ENCODE measurements at places on chromosomes 12 and 14.
A peak's percentile ranks its signal among the peaks of the same experiment; 100 is the strongest.

DNA sequence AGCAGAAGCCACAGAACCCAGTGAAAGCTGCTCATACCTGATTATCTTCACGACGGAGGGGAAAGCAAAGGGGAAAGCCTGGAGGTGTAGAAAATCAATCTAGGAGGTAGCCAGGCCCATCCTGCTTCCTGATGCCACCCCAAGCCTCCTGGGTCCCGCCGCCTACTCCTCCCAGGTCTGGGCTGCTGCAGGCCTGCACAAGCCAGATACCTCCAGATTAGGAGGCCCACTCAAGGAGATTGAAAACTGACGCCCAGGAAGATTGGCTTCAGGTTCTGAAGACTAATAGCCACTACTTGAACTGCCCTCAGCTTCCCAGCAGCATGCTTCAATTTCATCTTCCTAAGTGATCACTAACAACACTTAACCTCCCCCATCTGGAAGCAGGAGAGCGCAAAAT, 87.1 kb downstream of the GCH1 start:
- H3K27ac ChIP-seq = no peak overlapping the region
- H3K36me3 ChIP-seq = no peaks in the 10 kb centered on the region
- no peak overlapping the region for H3K4me3 ChIP-seq
- H3K27me3 ChIP-seq = peaks cover 15% of the 10 kb centered on the region
- no peak for DNase-seq

DNA sequence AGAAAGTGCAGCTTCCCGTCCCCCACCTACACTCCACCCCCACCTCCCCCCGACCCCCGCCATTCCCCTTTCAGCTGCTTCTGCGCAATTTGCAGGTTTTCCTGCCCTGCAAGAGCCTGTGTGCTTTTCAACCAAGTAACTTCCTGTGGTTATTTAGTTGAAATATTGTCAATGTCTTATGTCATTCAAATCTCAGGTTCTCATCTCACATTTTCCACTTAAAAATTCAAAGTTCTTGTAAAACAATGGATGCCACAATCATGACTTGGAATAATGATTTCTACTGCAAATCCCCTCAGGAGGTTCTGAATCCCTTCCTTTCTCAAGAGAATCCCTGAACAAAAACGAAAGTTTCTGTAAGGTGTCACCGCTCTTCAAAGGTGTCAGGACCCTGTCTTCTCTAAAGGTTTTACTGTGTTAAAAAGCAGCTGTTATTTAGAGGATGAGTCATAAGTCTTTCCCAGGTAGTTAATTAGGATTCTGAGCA, 31.6 kb downstream of the WBP11 start:
- peak overlapping the region; percentile 99 for H3K27ac ChIP-seq
- H3K36me3 ChIP-seq = peaks cover 40% of the 10 kb centered on the region
- no peak for DNase-seq
- H3K4me3 ChIP-seq = peak overlapping the region; percentile 98
- H3K4me1 ChIP-seq = peaks cover 68% of the 10 kb centered on the region

GRCh38 chr14:21405097-21405496, 21.3 kb upstream of the SUPT16H start:
- H3K27ac ChIP-seq = no peak overlapping the region
- DNase-seq = no peak
- peaks cover 2% of the 10 kb centered on the region for H3K4me1 ChIP-seq

DNA sequence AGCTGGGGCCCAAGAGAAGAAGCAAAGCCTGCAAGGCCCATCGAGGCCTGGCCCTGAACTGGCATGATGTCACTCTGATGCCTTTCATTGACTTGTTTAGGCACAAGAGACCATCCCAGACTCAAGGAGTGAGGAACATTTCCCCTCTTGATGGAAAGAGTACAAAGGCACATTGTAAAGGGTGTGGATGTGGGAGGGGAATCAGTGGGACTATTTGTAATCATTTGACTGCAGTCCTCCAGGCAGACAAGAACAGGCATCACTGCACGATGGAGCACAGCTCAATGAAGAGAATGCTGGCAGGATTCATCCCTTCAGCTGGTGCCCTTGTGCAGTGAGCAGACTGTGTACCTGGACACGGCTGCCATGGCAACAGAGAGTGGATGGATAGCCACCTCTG, 87.9 kb downstream of the LGMN start:
- no peak overlapping the region for H3K27ac ChIP-seq
- H3K4me1 ChIP-seq = peaks cover 76% of the 10 kb centered on the region
- peaks cover 48% of the 10 kb centered on the region for H3K36me3 ChIP-seq

DNA sequence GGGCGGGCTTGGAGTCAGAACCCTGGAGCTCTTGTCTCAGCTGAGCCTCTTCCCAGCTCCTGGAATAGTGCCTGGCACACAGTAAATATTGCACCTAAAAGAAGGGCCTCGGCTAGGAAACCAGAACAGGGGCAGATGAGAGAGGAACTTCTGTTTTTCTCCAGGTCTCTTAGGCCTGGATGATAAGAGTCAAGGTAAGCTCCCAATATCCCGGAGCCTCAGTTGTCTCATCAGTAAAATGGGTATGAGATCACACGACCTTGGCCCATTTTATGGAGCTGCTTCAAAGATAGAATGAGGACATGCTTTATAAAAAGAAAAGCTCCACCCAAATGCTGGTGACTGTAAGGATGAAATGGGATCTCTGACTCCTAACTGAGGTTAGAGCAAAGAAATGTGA, 202.2 kb downstream of the TTC7B start:
- DNase-seq = no peak
- H3K4me1 ChIP-seq = no peaks in the 10 kb centered on the region
- no peak overlapping the region for H3K4me3 ChIP-seq
- H3K27ac ChIP-seq = no peak overlapping the region
- no peaks in the 10 kb centered on the region for H3K27me3 ChIP-seq

GRCh38 chr12:119869720-119870119, 7.4 kb downstream of the CIT start:
- no peak for DNase-seq
- no peak overlapping the region for H3K4me3 ChIP-seq
- H3K36me3 ChIP-seq = peaks cover 17% of the 10 kb centered on the region
- no peaks in the 10 kb centered on the region for H3K4me1 ChIP-seq

GRCh38 chr12:31528095-31528494, 62.8 kb downstream of the DENND5B start:
- no peak overlapping the region for H3K27ac ChIP-seq
- H3K4me1 ChIP-seq = no peaks in the 10 kb centered on the region
- H3K27me3 ChIP-seq = peaks cover 17% of the 10 kb centered on the region
- no peak overlapping the region for H3K4me3 ChIP-seq

- H3K4me3 ChIP-seq = no peak overlapping the region
- no peak for DNase-seq
- H3K27me3 ChIP-seq = no peaks in the 10 kb centered on the region
- H3K4me1 ChIP-seq = peaks cover 8% of the 10 kb centered on the region
These were observed 186.3 kb downstream of the DACT1 start for GRCh38 chr14:58824106-58824505.

DNA sequence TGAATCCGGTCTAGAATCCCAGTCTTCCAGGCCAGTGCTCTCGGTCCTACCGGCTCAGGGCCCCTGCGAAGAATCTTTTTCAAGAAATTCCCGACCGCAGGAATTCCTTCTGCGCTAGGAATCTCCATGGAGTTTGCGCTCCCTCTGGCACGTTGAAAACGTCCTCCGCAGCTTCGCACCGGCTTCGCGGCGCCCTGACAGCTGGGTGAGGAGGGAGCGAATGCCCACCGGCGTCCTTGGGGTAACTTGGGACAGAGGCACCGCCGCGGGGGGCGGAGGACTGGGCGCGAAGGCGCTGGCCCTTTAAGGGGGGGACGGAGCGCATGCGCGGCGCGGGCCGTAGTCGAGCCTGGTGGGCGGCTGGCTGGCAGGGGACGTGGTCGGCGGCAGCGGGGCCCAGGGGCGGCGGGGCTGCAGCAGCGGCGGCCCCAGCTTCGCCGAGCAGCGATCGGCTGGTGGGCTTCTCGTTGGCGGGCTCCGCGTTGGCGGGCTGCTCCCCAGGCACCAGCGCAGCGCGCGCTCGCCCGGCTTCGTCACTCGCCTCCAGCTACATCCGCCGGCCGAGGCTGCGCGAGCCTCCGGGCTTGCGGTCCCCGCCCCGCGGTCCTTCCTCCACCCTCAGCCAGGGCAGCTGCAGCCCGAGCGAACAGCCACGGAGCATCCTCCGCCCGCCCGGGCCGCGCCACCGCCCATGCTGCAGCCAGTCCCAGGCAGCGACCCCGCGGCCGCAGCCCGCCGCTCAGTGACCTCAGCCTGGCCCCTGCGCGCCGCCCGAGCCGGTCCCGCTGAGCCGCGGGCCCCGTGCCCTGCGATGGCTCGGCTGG, at the start of gene VASH1:
Gene VASH1 (plus strand): TSS at position 333 of the 824 bp plus-strand sequence. CDS start 1,354 bp downstream, outside the sequence.
- H3K27ac ChIP-seq = no peak within 1 kb of the TSS

DNA sequence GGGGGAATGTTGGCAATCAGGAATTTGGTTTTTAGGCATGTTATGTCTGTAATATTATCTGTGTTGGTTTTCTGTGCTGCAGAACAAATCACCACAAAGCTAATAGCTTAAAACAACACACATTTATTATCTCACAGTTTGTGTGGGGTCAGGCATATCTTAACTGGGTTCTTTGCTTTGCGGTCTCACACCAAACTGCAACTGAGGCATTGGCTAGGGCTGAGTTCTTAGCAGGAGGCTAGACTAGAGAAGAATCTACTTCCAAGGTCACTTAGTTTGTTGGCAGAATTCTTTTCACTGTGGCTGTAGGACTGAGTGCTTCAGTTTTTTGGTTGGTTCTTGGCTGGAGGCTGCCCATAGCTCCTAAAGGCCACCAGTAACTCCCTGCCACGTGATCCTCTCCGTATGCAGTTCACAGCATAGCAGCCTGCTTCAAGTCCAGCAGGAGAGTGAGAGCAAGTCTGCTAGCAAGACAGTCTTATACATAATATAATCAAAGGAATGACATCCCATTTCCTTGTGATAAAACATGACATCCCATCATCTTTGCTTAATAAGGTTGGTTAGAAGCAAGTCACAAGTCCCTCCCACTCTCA, 21.6 kb downstream of the ATF1 start:
- H3K4me1 ChIP-seq = peaks cover 14% of the 10 kb centered on the region
- peaks cover 16% of the 10 kb centered on the region for H3K36me3 ChIP-seq
- no peaks in the 10 kb centered on the region for H3K27me3 ChIP-seq
- H3K27ac ChIP-seq = no peak overlapping the region
- DNase-seq = no peak

DNA sequence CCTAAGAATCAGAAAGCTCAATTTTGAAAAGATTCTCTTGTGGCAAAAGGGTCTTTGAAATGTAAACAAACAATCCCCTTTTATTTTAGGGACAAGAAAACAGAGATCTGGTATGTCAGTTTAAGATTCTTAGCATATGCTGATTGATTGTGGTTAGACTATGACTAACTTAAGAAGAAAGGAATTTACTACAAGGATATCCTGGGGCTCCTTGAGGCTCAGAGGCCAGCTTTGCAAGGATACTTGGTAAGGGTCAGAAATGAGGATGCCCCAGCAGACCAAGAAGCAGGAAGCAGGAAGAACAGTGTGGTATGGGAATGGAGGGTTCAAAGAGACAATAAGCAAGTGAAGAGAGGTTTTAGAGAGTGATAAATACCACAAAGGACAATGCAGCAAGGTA, 474.6 kb downstream of the ETNK1 start:
- no peak overlapping the region for H3K27ac ChIP-seq
- H3K4me3 ChIP-seq = no peak overlapping the region
- H3K27me3 ChIP-seq = no peaks in the 10 kb centered on the region
- no peaks in the 10 kb centered on the region for H3K36me3 ChIP-seq

- peaks cover under 1% of the 10 kb centered on the region for H3K4me1 ChIP-seq
- DNase-seq = no peak
- no peaks in the 10 kb centered on the region for H3K36me3 ChIP-seq
- H3K27me3 ChIP-seq = peaks cover 25% of the 10 kb centered on the region
- no peak overlapping the region for H3K27ac ChIP-seq
- H3K4me3 ChIP-seq = no peak overlapping the region
These were observed 12.7 kb downstream of the OLR1 start for GRCh38 chr12:10159280-10159679.

GRCh38 chr12:105696-106095, 39.1 kb downstream of the IQSEC3 start:
- H3K4me3 ChIP-seq = no peak overlapping the region
- H3K4me1 ChIP-seq = peaks cover 14% of the 10 kb centered on the region
- peaks cover 8% of the 10 kb centered on the region for H3K27me3 ChIP-seq

DNA sequence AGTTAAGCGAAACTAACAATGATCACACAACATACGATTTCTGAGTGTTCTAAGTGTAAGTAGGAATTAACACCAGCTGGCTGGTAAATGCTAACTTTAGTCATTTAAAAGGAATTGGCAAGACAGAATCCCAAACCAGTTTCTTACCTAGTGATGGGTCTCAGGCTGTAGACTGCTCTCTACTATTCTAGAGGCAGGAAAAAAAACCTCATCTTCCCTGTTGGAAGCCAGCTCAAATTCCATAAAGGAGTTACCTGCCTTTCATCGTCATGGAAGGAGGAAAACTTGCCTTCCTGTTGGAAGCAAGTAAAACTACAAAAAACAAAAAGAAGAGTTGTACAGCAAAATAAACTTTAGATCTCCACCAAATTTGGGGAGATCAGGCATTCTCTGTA, 23.7 kb upstream of the SLC7A8 start:
- H3K4me1 ChIP-seq = no peaks in the 10 kb centered on the region
- H3K4me3 ChIP-seq = no peak overlapping the region
- no peaks in the 10 kb centered on the region for H3K36me3 ChIP-seq
- DNase-seq = no peak
- peaks cover 6% of the 10 kb centered on the region for H3K27me3 ChIP-seq

- H3K27me3 ChIP-seq = no peaks in the 10 kb centered on the region
- H3K36me3 ChIP-seq = no peaks in the 10 kb centered on the region
- H3K4me1 ChIP-seq = peaks cover 17% of the 10 kb centered on the region
- H3K27ac ChIP-seq = no peak overlapping the region
- H3K4me3 ChIP-seq = no peak overlapping the region
- DNase-seq = no peak
These were observed 557.2 kb downstream of the BCL11B start for GRCh38 chr14:98714626-98715425.

DNA sequence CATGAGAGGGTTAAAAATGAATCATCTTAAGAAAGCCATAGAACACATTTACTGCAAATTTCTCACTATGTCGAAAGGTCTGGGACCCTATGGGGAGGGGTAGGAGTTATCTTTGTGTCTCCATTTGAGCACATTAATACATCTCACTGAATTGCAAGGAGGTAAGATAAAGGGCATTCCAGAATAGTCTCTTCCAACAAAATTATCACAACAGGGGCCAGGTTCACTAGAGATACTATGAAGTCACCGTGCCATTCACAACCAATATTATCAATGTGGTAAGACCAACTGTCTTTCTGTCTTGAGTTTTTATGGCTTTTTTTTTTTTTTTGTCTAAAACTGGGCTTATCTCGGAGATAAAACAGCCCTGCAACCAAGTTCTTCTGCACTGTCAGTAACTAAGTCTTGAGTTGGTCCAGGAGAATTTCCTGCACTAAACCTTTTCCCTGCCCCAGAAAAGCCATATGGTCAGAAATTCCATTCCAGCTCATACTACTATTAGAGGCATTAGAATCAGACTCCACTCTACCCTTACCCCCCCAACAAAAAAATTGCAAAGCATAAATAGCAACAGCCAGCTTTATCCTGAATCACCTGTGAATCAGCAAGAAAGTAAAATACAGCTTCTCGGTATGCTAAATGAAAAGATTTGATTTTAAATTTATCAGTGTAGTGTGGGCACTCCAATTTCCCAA, 79.7 kb downstream of the PTPRR start:
- no peaks in the 10 kb centered on the region for H3K27me3 ChIP-seq
- H3K27ac ChIP-seq = no peak overlapping the region
- H3K4me1 ChIP-seq = no peaks in the 10 kb centered on the region
- no peaks in the 10 kb centered on the region for H3K36me3 ChIP-seq
- DNase-seq = no peak
- H3K4me3 ChIP-seq = no peak overlapping the region

Data from activated T-cell treated with anti-CD3 and anti-CD28 coated beads, Interleukin-2, amount 50 U/mL, for 72 hours (primary cell).